T-helper 9 cell (primary cell): ENCODE measurements at places on chromosomes 12 and 14.

- no peak for DNase-seq
Measured at GRCh38 chr14:95137804-95138167, 19.5 kb downstream of the DICER1 start.

DNA sequence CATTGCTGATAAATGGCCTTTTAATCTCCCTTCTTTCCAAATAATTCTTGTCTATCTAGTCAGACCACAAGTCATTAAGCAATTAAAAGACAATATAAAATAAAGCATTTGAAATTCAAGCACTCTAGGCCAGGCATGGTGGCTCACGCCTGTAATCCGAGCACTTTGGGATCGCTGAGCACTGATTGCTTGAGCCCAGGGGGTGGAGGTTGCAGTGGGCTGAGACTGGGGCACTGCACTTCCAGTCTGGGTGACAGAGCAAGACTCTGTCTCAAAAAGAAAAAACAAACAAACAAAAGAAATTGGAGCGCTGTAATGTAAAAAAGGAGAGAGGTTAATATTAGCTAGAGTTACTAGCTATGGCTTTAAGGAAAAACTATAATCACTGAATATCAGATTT lies 30.5 kb upstream of the CSRP2 start:
- DNase-seq, result no peak

- no peak for DNase-seq
Measured at GRCh38 chr14:27587103-27587502, 989.3 kb upstream of the NOVA1 start.

DNA sequence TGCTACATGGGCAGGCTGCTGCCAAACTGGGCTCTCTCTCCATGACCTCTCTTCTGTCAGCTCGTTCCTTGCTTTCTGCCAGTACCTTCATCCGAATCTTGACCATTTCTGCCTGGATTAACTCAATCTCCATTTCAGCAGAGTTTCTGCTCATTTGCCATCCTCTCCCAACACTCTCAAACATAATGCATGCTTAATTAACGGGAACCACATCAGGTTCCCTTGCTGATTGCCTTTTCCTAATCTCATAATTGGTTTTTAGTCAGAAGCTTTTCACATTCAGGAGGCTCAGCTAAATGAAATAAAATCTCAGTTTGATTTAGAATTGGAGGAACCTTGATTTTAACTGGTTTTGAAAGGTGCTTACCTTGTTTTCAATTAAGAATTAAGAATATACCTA lies 127.3 kb downstream of the SLC5A8 start:
- no peak for DNase-seq

DNA sequence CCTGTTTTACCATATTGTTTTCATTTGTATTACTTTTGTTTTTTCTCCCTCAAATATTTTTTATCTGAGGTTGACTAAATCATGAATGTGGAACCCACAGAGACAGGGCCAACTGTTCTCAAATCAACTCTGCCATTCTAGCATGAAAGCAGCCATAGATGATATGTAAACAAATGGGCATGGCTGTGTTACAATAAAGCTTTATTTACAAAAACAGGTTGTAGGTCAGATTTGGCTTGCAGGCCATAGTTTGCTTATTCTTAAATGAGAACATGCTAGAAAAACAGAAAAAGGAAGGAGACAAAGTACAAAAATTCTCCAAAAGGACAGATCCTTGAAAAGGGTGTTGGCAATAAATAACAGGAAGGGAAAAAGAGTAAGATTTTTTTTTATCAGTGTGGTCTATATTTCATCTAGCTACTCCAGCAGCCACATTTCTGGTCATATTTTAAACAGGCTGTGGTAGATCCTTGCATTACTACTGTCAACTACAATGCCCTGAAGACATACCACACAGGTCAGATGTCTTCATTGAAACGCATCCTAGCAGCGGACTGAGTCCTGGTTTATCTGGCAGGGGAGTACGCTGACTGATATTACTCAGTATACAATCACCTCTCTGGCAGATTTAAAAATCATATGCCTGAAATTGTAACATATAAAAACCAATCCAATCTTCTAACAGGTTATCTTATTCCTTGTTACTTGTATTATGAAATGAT lies 42.9 kb downstream of the SPPL3 start:
- no peak for DNase-seq

GRCh38 chr12:28137414-28137813 lies 52.8 kb upstream of the CCDC91 start:
- DNase-seq, result no peak

- DNase-seq, result no peak
Measured at GRCh38 chr14:106309423-106309822, 783.0 kb downstream of the TMEM121 start.

- DNase-seq, result no peak
Measured at GRCh38 chr12:42859612-42860011, 270.1 kb upstream of the PRICKLE1 start.

GRCh38 chr12:78241446-78241845 lies 410.8 kb downstream of the NAV3 start:
- no peak for DNase-seq

- no peak for DNase-seq
Measured at GRCh38 chr12:107568718-107569117, 116.9 kb upstream of the PWP1 start.

- DNase-seq, result peak; percentile 47
Measured at GRCh38 chr14:55103005-55103640, 25.9 kb upstream of the LGALS3 start.

GRCh38 chr12:4157122-4157521 lies 116.4 kb upstream of the CCND2 start:
- DNase-seq, result no peak

- DNase-seq, result no peak
Measured at GRCh38 chr12:89529738-89530137, 3.9 kb upstream of the POC1B start.

GRCh38 chr14:64584190-64584589 lies 34.4 kb downstream of the PPP1R36 start:
- no peak for DNase-seq

- DNase-seq, result no peak
Measured at GRCh38 chr12:100794441-100795173, at the start of gene ANO4. ANO4 (plus strand) TSS chr12:100794776; CDS start chr12:100901786, 107,010 bp downstream.

DNA sequence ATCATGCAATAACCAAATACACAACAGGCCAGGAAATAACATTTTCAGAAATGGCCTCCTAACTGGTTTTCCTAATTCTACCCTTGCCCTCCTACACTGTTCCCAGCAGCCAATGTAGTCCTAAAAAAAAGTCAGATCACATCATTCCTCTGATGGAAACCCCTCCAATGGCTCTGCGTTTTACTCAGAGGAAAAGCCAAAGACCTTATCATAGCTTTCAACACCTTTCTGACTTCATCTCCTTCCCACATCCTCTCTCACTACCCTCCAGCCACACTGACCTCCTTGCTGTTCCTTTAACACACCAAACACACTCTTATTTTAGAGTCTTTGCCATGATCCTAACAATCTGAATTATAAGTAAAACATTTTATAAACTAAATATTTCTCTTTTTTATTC lies 1.1 kb downstream of the MED6 start:
- DNase-seq, result no peak

GRCh38 chr12:109047081-109047805 lies 5.1 kb upstream of the USP30 start:
- DNase-seq, result no peak

DNA sequence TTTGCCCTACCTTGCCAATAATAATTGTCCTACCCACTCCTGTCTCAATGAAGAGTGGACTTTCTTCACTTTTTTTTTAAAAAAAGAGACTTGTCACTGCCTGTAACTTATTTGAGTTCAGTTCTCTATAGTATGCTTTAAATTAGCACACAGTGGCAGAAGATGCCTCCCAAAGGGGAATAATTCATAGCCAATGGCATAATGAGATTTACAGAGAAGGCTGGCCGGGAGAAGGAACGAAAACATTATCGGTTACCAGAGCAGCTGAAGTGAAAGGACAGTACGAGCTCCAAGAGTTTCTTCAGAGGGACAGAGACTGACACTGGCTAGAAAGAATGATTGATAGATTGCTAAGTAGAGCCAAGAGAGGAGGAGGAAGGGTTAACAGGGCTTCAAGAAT lies 356.3 kb downstream of the EMP1 start:
- DNase-seq, result no peak

GRCh38 chr12:52633383-52633782 lies 15.0 kb upstream of the KRT73 start:
- DNase-seq, result no peak

DNA sequence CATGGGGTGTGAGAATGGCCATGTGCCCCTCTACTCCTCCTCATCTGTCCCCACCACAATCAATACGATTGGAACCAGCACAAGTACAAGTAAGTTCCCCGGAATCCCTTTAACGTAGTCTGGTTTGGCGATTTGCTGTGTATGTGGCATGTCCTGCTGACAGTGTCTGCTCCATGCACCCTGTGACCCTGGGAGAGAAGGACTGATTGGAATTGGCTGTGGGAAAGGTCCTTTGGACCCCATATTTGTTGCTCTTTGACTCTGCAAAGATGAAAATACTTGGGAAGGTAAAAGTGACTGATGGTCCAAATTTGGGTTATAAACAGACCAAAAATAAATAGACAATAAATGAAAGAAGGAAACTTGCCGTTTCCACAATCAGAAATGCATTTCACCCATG lies 135.6 kb downstream of the SAMD4A start:
- DNase-seq, result no peak

DNA sequence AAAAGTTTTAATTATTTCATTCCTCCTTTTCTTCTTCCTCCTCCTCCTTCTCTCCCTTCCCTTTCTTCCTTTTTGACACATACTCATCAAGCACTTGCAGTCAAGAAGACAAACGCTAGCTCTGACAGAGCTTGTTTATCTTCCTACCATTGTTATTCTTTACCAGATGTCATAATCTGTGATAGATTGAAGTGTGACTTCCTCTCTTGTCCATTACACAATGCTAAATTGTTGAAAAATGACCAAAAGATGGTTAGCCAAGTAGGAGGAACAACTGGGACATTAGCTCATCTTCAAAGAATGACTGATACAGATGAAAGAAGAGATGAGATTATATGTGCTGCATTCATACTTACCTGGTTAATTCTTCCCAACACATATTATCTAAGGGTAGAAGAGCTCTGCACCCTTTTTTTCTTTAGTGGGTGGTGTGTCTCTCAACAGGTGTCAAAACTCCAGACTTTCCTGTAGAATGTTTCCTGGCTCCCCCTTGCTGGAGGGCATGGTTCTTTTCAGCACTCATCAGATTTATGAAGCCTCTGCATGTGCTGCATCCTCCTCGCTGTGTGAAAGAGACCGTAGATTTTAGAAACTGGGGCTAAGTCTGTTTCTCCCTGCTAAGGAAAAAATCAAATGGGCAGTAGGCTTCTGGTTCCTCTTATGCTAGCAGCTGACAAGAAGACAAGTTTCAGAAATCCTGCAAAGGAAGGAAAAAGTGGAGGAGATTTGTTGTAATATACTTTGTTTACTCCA lies 147.1 kb downstream of the TMX1 start:
- no peak for DNase-seq

DNA sequence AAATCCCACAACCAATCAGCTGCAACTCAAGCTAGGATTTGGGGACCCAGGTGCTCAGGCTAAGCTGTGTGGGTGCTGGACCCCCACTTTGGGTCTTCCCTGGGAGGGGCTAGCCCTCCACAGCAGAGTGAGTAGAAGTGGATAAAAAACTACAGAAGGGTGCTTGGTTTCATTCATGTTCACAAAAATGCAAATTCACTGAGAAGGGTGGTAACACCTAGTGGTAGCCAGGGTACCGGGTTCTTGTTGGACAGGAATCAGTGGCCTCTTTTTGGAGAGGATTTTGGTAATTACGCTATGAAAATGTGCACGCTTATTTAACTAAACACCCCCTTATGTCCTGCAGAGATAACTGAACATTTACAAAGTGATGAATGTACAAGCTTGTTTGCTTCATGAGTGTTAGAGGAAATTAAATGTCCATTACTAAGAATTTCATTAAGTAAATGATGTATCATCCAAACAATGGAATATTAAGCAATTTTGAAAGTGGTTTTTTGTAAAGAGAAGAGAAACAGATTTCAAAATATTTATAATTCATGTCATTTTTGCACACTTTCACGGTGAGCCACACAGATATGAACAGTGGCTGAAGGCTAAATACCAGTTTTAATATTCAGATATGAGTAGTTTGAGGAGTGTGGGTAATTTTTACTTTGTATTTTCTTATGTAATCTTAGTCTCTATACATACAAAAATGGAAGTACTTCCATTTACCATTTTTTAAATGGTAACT lies 78.3 kb downstream of the DDX51 start:
- DNase-seq, result no peak

DNA sequence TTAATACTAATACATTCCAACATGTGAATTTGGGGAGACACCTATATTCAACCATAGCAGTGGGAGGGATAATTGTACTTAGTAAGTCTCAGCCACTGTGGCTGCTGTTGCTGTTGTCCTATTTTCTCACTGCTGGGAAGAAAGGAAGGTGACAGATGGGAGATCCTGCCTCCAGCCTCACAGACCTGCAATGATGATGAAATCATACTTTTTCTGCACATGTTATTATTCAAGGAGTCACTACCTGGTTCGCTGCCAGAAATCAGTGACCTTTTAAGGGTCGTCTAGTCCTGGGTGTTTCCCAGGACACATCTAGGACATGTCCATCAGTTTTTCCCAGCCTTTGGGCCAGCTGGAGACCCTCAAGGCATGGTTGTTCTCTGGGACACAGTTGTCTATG lies 106.2 kb upstream of the RPH3A start:
- DNase-seq, result no peak

GRCh38 chr12:67419810-67420209 lies 150.7 kb downstream of the CAND1 start:
- DNase-seq, result no peak

- DNase-seq, result no peak
Measured at GRCh38 chr12:26748412-26748740, 84.6 kb downstream of the ITPR2 start.

DNA sequence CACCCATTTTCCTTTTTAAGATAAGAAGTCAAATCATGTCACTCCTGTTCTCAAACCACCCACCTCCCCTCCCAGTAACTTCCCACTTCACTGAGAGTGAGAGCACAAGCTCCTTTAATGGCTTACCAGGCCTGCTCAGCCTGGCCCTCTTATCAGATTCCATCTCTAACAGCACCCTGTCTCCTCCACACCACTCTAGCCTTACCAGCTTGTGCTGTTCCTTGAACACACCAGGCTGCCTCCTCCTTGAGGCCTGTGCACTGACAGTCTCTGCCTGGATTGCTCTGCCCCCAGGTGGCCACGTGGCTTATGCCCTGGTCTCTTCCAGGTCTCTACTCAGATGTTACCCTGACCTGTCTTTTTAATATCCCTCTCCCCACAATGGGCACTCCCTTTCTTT lies 40.1 kb upstream of the EVL start:
- no peak for DNase-seq

- no peak for DNase-seq
Measured at GRCh38 chr14:100134586-100134985, 24.9 kb downstream of the DEGS2 start.

GRCh38 chr14:98963610-98964009 lies 308.4 kb downstream of the BCL11B start:
- DNase-seq, result no peak

GRCh38 chr14:75054421-75054820 lies 3.2 kb upstream of the MLH3 start:
- DNase-seq, result no peak

- DNase-seq, result no peak
Measured at GRCh38 chr14:69404478-69404877, 6.0 kb downstream of the SLC39A9 start.

- no peak for DNase-seq
Measured at GRCh38 chr12:84069198-84069597, 843.4 kb downstream of the SLC6A15 start.

- DNase-seq, result no peak
Measured at GRCh38 chr12:68953536-68953935, 20.6 kb upstream of the CPM start.
